Stimulated activated CD8-positive, alpha-beta memory T cell treated with anti-CD3 and anti-CD28 coated beads, Interleukin-7, amount 100 ng/mL, for 4 hours (primary cell): ENCODE measurements at places on chromosomes 5 and 9.

GRCh38 chr5:19734776-19735175, 253.2 kb downstream of the CDH18 start:
- DNase-seq = no peak

- DNase-seq = no peak
Observed at GRCh38 chr5:36535859-36536615, 70.4 kb upstream of the SLC1A3 start.

DNA sequence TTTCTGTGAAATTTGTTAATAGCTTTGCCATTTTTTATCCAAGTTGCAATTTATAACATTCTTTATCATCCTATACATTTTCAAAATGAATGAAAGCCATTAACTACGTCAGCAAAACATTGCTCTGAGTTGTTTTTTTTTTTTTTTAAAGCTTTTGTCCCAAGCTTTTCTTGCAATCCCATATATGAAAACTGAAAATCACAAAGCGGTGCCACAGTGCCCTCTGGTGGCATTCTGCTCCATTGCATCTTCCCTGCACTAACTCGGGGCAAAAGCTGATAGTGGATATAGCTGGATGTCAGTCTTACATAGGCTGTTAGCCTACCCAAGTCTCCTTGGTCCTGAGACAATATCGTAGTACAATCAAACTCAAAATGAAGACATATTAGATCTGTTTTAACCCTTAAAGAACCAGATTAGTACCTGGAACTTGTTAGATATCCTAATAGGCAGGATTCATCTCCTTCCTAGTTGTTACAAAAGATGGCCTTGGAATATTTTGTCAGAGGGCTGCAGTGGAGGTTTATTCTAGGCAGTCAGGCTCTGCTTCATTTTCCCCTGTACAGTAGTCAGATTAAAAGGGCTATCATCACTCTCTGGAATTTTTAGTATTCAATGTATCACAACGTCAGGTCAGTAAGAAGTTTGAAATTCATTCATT, 669.9 kb downstream of the PTPRD start:
- DNase-seq = peak; percentile 3

DNA sequence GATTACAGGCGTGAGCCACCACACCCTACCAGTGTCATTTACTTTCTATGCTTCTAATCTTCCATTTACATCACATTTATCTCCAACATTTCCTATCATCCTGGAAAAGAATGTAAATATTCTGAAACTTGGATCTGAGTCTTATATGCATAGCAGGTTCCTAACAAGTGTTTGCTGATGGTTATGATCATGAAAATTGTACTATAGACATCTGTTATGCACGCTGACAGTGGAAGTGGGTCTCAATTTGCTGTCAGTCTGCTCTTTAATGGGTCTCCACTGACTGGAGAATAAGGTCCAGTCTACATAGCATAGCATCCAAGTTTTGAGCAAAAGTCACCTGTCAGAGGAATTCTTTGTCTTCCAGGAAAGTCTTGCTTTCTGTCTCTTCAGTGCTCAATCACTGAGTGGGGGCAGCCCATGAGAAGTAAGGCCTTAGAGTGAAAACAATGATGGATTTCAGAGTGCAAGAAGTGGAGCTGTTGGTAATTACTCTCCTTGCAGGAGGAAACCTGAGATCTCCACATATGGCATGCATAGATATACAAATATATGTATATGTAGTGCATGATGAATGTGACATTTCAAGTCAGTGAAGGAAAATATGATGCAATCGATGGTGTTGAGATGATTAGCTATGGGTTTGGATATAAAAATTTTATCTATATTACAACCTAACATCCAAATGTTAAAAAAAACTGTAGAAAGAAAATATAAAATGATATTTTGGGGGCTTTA, 29.2 kb upstream of the MSANTD3 start:
- DNase-seq = no peak

DNA sequence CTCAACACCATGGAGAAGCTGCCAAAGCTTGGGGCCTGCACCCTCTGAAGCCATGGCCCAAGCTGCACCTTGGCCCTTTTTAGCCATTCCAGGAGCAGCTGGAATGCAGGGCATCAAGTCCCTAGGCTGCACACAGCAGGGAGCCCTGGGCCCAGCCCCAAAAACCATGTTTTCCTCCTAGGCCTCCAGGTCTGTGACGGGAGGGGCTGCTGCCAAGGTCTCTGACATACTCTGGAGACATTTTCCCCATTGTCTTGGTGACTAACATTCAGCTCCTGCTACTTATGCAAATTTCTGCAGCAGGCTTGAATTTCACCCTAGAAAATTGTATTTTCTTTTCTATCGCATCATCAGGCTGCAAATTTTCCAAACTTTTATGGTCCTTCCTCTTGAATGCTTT, 64.6 kb downstream of the ELOVL7 start:
- no peak for DNase-seq

DNA sequence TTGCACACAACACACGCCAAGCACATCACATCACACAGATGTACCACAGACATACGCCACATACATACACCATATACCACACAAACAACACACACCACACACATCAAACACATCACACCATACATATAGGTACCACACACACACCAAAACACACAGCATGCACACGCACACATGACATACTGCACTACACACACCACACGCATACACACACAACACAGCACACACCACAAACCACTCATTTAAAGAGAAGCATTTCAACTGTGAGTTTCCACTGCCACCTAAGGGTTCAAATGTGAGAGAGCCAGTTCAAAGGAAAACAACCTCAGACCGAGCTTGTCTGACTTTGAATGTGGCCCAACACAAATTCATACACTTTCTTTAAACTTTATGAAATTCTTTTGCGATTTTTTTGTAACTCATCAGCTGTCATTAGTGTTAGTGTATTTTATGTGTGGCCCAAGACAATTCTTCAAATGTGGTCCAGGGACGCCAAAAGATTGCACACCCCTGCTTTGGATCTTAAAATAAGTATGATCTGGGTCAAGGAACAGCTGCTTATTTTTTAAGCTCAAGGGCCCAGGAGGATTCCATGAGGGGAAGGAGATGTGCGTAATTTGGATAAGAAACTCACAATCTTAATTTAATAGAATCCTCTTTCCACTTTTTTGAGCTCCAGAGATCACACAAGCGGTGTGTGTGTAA, 494.6 kb downstream of the GADD45G start:
- no peak for DNase-seq

GRCh38 chr9:99173570-99174504, 47.9 kb downstream of the ALG2 start:
- no peak for DNase-seq

DNA sequence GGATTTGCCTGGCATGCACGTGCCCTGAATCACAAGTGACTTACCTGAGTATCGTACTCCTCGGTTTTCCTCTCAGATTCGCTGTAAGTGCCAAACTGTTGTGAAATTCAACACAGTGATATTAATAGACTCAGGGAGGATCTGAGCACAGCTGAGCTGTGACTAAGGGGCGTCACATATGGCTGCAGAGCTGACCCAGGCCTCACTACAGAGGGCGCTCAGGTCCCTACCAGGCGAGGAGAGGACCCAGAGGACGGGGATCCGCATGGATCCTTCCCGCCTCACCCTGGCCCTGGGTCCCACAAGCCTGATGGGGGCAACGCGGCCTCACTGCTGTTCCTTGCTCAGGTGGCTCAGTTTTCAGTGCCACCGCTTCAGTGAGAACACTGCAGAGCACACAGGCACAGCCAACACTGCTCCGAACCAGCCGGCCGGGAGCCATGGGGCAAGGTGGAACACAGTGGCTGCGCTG, 20.1 kb downstream of the CLPTM1L start:
- DNase-seq = no peak

- no peak for DNase-seq
Observed at GRCh38 chr5:180618487-180618828, 27.2 kb upstream of the SCGB3A1 start.

DNA sequence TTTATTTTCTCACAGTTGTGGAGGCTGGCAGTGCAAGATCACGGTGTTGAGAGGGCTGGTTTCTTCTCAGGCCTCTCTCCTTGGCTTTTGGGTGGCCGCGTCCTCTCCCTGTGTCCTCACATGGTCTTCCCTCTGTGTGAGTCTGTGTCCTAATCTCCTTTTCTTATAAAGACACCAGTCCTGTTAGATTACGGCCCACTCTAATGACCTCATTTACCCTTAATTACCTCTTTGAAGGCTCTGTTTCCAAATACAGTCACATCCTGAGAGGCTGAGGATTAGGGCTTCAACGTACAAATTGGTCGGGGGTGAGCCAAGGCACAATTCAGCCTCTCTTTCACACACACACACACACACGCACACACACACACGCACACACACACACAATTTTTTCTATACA, 73.0 kb downstream of the UGCG start:
- no peak for DNase-seq

- no peak for DNase-seq
Observed at GRCh38 chr5:15020736-15021135, 149.2 kb upstream of the ANKH start.

- no peak for DNase-seq
Observed at GRCh38 chr5:123881759-123882244, 369.8 kb downstream of the CSNK1G3 start.

DNA sequence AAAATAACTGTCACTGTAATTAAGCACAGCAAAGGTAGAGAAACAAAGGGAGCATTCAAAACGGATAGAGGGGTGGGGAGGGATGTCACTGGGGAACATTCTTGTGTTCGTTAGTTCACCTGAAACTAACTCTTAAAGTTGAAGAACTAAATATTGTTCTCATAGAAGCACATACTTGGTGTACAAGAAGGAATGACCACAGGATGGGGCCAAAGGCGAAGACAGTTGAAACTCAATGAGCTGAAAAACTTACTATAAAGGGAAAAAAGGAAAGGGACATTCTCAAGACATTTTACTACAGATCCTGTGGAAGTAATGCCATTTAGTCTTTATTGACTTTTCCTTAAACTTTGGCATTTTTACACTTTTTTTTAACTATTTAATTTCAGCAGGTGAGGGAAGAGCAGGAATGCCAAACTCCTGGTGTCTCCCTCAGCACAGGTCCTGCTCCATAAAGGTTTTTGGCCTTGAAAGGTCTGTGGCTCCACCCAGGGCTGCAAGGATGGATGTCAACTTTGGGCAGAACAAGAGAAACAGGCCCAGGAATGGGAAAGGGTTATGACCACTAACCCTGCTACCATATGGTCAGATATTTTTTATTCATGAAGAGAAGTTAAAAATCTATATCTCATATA, 197.6 kb upstream of the RASA1 start:
- DNase-seq = no peak

GRCh38 chr5:120473332-120473731, 9.2 kb downstream of the PRR16 start:
- DNase-seq = no peak

- DNase-seq = no peak
Observed at GRCh38 chr5:89128092-89128491, 245.1 kb upstream of the MEF2C start.

DNA sequence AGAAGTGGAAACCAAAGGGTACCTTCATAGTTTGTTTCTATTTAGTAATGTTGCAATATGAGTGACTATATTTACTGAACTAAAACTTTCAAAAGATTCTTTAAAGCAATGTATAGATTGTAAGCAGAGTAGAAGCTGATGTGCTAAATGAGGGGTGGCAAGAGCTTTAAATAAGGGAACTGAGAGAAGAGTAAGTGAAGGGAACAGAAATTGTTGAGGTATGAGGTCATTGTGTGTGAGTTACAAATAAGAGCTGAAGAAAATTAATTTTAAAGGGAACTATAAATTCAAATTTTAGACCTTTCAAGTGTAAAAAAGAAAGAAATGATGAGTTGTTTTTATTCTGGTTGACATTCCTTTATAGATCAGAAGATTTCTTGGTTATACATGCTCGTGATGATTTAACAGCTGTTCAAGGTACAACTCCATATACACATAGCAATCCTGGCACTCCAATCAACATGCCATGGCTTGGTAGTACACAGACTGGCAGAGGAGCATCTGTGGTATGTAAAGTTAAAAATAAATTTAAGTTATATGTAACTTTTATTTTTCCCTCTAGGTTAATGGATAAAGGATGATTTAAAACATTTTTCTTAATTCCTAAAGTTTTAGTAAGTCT, 135.1 kb upstream of the TNFAIP8 start:
- no peak for DNase-seq

- no peak for DNase-seq
Observed at GRCh38 chr9:4592886-4593285, 69.2 kb upstream of the PLPP6 start.

DNA sequence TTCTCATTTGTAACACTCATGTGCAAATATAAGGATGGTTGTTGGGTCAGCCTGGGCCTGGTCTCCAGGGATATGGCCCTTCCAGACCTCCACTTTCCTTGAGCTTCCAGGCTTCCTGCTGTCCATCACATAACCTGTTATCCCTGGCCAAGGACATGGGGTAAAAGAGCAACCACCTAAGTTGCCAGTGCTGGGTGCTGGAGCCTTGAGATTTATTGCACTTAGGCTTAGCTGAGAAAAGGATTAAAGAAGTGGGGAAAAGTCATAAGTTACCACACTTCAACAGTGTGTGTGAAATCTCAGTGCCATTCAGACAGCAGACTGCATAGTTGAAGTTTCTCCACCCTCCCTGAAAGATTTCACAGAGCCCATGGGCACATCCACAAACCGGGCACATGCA, 58.6 kb upstream of the PANK3 start:
- no peak for DNase-seq

GRCh38 chr5:124795829-124796228, 49.4 kb upstream of the ZNF608 start:
- no peak for DNase-seq

- no peak for DNase-seq
Observed at GRCh38 chr5:115551415-115551814, 6.8 kb upstream of the FEM1C start.

GRCh38 chr9:124860582-124861341, 995 bp downstream of the RPL35 start:
- no peak for DNase-seq

DNA sequence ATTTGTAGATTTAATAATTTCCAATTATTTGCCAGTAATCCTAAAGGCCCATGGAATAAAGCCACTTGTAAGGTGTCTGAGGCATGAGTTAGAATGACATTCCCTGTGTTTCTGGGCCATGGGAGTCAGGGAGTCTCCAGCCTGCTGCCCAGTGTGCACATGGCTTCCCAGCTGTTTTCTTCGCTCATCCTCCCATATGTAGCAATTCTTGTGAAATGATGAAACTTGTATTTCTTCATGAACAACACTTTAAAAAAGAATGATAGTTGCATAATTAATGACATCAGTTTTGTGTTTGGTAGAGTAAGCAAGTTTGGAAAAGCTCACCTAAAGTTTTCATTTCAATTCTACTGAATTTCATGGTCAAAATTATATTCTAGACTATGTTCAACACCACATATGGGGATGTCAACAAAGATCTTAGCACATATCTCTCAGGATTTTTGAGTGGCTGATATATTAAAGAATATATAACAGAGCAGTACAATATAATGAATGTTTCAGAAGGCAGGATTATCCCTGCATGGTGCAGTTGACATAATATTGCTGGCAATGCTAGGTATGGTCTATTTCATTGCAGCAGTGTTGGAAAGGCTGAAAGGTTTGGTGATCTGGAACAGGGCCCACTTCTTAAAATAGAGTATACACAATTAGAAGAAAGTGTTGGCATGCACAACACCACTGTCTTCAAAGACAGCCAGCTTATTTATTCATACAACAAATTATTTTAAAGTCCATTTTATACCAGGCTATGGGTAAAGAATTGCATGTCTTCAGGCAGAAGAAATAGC, 44.7 kb downstream of the GRIN3A start:
- no peak for DNase-seq

- no peak for DNase-seq
Observed at GRCh38 chr5:107894361-107894760, 223.6 kb upstream of the EFNA5 start.
